ENCODE measurements at places on chromosomes 6 and 20. TPM values are rescaled to one million over a fixed set of nuclear protein-coding genes. Genes with fewer than 3 reads are reported as not detected.

GRCh38 chr6:18488004-18488403 lies 100.9 kb downstream of the RNF144B start:
- no peak for DNase-seq

DNA sequence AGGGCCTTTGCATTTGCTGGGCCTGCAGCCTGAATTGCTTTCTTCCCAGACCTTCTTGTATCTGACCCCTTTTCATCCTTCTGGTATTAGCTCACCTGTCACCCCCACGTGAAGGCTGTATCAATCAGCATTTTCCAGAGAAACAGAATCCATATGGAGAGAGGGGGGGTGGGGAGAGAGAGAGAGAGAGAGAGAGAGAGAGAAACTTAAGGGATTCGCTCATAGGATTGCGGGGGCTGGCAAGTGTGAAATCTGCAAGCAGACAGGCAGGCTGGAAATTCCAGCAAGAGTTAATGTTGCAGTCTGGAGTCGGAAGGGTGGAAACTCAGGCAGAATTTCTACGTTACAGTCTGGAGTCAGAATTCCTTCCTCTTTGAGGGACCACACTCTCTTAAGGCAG lies 410.7 kb upstream of the SULF2 start:
- no peak for DNase-seq

DNA sequence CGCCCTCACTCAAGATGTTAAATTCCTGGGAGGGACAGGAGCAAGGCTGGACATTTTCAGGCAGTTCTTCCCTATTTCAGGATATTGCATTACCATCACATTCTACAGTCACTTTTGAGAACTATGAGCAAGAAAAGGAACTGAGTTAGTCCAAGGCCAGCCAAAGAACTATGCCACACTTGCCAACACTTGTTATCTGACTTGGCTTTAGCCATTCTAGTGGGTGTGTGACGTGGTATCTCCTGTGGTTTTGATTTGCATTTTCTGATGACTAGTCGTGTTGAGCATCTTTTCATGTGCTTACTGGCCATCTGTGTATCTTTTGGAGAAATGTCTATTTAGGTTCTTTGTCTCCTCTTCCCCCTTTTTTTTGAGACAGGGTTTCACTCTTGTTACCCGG lies 12.0 kb downstream of the XRN2 start:
- no peak for DNase-seq

GRCh38 chr6:88359530-88360202 lies 193.5 kb upstream of the CNR1 start:
- no peak for DNase-seq

GRCh38 chr20:24955045-24955444 lies 6.0 kb downstream of the CST7 start:
- no peak for DNase-seq

- no peak for DNase-seq
Measured at GRCh38 chr6:4039348-4039747, 39.6 kb downstream of the FAM217A start.

DNA sequence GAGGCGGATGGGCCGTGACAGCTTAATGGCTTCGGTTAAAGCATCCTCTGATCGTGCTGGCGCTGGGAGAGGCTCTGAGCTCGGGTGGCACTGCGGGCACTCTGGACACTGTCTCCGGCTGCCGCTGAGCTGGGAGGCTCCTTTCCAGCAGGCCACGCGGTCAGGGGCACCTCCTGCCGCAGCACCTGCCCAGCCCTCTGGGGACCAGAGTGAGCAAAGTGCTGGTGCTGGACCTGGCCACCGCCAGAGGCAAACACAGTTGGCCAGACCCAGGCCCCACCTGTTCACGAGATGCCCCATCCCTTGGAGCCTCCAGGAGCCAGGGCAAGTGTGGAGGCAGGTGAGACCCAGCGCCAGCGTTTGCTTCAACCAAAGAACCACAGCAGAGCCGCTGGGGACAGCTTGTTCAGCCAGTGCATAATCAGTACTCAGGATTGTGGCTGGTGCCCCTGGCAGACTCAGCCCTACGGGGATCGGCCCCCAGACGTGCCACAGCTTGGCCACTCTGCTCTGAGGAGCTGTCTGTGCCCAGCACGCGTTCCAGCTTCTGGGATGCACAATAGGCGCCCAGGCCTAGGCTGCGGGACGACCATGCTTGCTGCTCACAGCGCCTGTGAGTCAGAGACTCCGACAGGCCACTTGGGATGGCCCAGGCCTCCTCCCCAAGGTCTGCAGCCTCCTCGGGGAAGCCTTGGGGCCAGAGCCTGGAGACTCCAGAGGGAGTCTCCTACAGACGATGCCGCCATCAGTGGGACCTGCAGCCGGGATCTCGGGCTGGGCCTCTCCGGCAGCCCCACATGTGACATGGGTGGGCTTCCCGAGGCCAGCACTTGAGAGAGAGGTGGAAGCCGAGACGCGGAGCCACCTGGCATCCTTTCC lies 38.2 kb upstream of the SLCO4A1 start:
- no peak for DNase-seq

DNA sequence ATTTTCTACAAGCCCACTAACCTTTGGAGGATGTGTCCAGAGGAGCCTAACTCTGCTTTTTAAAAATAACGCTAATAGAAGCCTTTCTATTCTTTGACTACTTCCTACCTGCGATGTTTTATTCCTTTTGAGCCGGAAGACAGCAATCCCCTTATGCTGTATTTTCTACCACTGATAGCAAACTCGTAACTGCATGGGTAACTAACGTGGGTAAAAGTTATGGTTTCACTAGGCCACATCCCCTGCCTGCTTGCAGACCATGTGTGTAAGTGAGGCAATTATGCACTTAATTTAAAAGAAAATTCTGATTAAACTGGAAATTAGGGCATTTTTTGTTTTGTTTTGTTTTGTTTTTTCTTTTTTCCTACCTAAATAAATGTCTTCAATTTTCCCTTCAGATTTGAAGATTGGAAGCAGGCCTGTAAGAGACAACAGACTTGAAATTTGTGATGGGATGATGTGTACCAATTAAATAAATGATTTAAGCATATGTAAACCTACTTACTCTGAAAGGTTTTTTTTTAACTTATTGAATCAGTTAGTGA lies 931 bp downstream of the UFL1 start:
- no peak for DNase-seq

DNA sequence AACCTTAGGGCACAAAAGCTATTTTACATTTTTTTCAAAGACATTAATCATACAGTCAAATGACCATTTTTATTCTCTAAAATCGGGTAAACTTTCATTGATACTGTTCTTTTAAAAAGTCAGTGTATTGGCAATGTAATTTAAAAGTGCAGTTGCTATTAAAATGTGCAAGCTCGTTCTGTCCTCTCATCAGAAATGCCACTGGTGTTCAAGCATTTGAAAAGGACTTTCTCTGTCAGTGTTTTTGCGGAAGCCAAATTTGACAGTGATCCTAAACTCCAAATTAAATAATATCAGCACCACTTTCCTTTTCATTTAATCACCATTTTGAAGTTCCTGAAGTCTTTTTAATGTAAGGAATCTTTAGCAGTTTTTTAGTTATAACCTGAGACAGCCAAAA lies 69.6 kb downstream of the AFG1L start:
- no peak for DNase-seq

DNA sequence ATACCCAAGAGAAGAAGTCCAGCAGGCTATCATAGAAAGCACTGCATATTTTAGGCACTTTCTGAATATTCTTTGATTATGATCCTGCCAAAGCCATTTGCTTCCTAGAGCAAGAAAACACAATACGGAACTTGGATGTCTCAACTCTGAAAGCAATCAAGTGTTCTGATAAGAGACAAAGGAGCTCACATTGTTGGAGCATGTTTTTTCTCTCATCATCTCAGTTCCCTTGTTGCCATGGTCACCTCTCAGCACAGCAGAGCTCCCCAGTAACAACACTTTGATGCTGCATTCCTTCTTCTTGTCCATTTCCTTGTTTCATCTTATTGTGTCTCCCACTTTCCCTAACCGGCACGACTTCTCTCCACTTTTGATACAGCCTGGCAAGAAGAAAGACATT lies 168.7 kb upstream of the FUT9 start:
- no peak for DNase-seq

LAMA5 gene
- 335 TPM for total RNA-seq

UNC5CL gene
- 3.4 TPM for total RNA-seq

RAMACL gene
- total RNA-seq: 0.66 TPM

ULBP1 gene
- not detected for total RNA-seq

PGBD1 gene
- total RNA-seq: 6.6 TPM

KIF6 gene
- total RNA-seq: 0.52 TPM

SNTA1 gene
- total RNA-seq: 5.0 TPM

CCM2L gene
- total RNA-seq: 3.7 TPM

ZSCAN23 gene
- total RNA-seq: 2.0 TPM

SYNE1 gene
- total RNA-seq: 22.3 TPM

SMLR1 gene
- not detected for total RNA-seq
